ENCODE measurements at places on chromosomes 2 and 18.

DNA sequence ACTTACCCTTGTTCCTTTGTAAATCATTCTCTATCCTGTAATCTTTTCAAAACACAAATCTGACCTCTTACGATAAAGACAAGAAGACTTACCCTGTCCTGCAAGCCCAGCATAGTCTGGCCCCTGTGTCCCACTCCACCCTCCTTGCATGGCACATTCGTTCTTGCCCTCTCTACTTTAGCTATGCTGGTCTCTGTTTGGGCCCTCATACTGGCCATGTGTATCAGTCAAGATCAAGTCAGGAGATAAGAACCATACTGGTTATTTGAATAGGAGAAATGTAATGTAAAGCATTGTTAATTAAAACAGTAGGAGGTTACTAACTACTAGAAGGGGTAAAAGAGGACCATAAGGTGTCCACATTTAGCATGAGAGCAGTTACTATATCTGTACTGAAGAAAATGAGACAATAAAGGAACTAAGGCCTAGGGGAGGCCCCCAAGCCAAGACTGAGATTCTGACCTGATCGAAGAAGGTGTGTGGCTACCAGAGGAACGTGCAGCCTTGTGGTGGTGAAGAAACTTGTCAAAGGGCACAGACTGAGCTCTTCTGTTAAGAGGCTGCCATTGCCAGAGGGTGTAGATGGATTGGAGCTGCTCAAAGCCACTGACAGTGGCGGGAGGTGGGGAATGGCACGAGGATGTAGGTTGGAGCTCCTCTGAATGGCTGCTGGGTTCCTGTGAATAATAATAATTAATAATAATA, 80.8 kb downstream of the KCTD18 start:
- no peak for DNase-seq

DNA sequence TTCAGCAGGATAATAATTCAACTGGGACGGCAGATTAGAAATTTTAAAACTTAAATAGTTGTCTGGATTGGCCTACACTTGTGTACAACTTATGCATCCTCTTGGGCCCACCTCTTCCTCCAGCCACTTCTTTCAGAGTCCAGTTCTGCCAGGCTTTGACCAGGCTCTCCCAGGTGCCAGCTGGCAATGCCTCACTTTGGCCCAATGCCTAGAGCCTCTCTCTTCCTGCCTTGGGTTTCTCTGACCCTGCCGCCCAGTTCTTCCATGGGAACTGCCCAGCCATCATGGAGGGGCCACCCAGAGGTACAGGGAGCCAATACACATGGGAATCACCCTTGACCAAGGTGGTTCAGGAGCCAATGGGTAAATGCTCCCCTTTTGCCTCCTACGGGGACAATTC, 135.5 kb downstream of the IRS1 start:
- no peak for DNase-seq

- no peak for DNase-seq
Observed at GRCh38 chr2:41320491-41320890, 727.3 kb upstream of the PKDCC start.

DNA sequence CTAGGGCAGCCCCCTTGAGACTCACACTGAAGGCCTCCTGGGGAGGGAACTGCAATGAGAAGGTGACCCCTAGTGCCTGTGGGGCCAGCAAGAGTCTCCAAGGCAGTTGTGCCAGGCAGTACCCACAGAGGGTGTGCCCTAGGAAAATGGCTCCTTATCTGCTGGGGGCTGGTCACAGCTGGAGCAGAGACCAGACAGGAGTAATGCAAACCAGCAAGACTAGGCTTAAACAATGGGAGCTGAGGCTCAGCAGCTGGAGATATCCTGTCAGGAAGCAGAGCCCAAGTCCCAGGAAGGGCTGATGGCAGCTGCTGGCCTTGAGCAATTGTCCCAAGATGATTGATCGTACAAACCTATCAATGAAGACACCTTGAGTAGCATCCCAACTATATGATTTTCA, 26.8 kb upstream of the E2F6 start:
- no peak for DNase-seq

GRCh38 chr2:120939595-120940318, 204.1 kb downstream of the GLI2 start:
- DNase-seq, result no peak

- no peak for DNase-seq
Observed at GRCh38 chr18:24022161-24022560, 7.6 kb downstream of the TTC39C start.

- DNase-seq, result no peak
Observed at GRCh38 chr18:63457977-63458376, 18.8 kb upstream of the SERPINB5 start.

DNA sequence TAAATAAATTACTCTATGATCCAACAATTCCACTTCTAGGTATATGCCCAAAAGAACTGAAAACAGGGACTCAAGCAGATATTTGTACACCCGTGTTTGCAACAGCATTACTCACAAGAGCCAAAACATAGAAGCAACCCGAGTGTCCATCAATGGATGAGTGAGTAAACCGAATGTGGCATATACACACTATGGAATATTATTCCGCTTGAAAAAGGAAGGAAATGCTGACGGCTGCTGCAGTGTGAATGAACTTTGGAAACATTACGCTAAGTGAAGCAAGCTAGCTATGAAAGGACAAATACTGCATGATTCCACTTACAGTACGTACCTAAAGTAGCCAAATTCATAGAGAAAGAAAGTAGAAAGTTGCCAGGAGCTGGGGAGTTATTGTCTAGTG, 32.2 kb downstream of the MREG start:
- DNase-seq, result no peak

DNA sequence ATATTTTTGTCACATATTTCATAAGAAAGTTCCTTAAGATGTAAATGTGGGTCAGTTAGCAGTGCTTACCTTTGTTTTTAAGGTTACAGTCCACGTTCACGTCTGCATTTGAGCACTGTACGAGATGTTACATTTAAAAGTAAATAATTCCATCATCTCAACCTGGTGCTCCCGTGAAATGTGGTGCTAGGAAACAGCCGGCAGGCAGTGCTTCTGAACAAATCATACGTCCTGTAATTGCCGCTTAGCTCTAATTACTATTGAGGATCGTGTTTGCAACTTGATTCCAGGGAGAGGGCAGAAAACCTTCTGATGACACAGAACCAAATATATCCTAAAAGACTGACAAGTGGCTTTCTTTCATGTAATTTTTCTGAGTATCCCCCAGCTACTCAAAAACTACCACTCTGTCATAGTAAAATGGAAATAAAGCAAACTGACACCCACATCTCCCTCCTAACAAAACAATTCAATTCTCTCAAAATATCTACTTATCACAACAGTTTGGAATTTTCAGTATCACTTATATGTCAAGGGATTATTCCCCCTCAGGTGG, 297.8 kb upstream of the SESTD1 start:
- DNase-seq, result no peak

DNA sequence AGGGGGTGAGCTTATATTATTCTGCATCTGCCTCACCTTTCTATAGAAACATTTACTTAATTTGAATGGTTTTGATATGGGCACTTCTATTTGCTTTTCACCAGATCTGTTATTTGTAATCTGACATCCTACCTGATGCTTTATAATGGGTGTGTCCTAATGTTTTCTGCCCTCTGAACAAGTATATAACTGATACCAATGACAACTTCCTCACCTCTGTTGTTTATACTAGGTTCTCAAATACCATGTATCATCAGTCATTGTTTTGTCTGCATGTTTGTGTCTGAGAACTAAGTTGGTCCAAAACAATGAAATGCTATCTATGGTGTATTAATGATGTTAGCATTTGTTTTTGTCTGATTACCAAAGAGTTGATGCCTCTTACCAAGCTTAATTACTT, 45.8 kb downstream of the ITGA6 start:
- no peak for DNase-seq

GRCh38 chr2:63189026-63189425, 138.4 kb downstream of the OTX1 start:
- DNase-seq, result peak; percentile 27

DNA sequence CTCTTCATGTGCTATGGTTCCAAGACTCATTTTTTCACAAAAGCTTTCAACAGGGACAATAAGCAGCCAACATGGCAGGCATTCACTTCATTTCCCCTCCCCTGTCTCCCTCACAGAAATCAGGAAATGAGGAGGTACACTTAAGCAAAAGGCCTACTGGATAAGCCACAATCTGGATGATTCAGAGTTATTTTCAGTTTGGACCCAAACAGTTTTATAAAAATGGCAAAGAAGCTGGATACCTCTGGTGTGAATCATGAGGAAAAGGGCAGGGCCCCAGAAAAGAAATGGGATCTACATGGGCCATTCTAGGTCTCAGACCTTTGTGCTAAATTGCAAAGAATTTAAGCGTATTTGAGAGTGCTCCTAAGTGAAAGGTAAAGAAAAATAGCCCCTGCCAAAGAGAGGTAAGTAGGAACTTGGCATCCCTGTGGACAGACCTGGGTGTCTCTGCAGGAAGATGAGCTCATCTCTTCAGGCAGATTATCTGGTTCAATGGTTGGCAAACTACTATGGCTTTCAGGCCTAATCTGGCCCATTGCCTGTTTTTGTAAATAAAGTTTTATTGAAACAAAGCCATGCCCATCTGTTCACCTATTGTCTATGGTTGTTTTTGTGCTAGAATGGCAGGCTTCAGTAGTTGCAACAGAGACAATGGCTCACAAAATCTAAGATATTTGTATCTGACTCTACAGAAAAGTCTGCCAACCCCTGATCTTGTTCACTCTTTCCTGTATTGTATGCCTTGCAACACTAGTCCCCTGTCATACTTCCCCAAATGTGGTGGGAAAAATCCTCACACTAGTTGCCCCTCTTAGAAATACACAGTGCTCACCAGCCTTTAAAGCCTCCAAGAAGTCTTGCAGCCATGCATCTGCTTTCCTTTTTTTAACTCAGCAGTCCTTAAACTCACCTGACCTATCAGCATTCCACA, 315.0 kb downstream of the ALK start:
- no peak for DNase-seq

- DNase-seq, result no peak
Observed at GRCh38 chr2:176104316-176105077, 2.6 kb upstream of the HOXD11 start.

- no peak for DNase-seq
Observed at GRCh38 chr2:74856004-74856578, 22.2 kb downstream of the HK2 start.

- DNase-seq, result no peak
Observed at GRCh38 chr2:159080641-159081040, 112.2 kb downstream of the TANC1 start.

- DNase-seq, result no peak
Observed at GRCh38 chr18:76593843-76594242, 98.8 kb upstream of the ZNF516 start.

GRCh38 chr2:96801005-96801785, 14.9 kb upstream of the CNNM3 start:
- DNase-seq, result peak; percentile 63

GRCh38 chr2:202679980-202680379, 45.2 kb downstream of the FAM117B start:
- no peak for DNase-seq

GRCh38 chr2:64522843-64523428, 1.2 kb upstream of the AFTPH start:
- no peak for DNase-seq

GRCh38 chr2:24374301-24374700, 14.0 kb upstream of the ITSN2 start:
- DNase-seq, result no peak

GRCh38 chr2:149427387-149427786, 97.0 kb downstream of the LYPD6 start:
- DNase-seq, result no peak

DNA sequence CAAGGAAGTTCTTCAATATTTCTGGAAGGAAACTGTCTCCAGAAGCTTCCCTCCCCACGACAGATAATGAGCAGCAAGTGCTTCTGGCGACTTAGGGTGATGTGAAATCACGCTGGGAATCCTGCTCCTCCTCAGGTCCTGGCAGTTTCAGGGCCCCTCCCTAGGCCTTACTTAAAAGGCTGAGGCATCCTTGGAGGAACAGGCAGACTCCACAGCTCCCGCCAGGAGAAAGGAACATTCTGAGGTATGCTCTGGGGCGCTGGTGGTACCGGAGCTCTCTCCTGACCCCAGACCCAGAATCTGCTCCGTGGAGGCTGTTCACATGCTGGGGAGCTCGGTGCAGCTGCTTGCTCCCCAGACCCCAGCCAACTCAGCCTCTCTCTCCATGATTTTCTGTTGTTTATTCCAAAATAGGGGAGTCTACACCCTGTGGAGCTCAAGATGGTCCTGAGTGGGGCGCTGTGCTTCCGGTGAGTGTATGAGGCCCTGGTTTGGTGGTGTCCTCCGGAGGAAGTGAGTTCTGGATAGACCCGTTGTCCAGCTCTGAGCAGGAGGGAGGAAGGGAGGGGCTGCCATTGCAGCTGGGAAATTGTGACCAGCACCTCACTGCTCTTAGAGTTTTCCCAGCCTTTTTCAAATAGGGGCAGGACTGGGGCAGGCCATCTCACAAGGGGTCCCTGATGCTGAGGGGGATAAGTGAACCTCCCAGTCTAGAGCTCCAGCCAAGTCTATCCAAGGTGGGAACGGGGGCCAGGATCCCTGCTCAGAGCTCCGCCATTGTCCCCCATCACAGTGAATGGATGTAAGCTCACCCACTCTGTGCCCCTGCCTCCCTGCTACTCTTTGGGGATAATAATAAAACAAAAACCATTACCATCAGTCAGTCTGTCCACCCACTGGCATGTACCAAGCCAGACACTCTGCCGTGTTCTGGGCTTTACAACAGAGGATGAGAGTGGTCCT, at the start of gene IL36RN:
IL36RN (plus strand) TSS at position 201 of the 963 bp plus-strand sequence; CDS start at position 442, 241 bp downstream.
- DNase-seq, result no peak

DNA sequence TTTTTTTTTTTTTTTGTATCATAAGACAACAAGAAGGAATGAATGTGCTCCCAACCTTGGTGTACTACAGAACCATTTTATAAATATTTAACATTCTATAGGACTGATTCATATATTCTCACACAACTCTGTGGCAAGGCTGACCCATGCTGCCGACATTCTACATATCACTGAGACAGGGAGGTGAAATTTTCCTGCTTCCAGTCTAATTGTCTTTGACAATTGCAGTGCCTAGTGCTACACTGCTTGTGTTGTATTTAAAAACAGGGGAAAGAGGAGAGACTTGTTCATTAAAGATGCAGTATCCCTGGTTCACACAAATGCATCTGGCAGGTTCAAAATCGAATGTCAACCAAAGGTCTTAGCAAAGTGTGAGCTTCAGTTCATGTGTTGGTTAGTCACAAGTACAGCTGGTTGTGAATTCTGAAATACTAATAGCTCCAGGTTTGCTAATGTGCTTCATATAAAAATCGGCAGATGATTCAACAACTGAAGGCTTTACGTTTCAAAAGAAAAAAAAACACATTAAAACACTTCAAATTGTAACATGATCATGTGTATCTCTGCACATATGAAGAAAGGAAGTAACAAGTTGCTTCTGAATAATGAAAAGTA, 130.8 kb downstream of the FIGN start:
- no peak for DNase-seq

DNA sequence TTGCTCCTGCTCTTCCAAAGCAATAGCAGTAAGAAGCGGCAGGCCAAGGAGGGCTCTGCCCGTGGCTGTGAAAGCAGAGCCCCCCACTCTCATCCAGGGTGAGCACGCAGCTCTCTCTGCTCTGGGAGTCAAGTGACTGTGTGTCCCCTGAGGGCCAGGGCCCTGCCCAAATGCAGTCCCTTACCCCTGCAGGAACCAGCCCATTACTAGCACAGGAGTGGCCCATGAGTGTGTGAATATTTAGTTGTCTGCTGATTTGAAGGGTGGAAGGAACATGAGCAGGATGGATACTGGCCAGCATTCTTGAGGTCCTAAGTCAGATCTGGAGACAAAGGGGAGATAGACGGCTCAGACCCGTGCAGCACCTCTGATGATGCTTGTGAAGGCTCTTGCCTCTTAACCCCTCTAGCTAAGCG, 69.7 kb upstream of the FOSL2 start:
- DNase-seq, result no peak
